Right renal pelvis (tissue), 4 donors: ENCODE measurements at places on chromosomes 2 and 18. TPM values are rescaled to one million over a fixed set of nuclear protein-coding genes. Genes with fewer than 3 reads are reported as not detected.

Gene ACYP2
- 23.3 TPM for polyA plus RNA-seq

Gene VWC2L
- 0.10 TPM for polyA plus RNA-seq

Gene HOXD12
- 0.21 TPM for polyA plus RNA-seq

Gene DUSP19
- polyA plus RNA-seq: 6.5 TPM

Gene RGPD3
- 0.06 TPM for polyA plus RNA-seq

Gene SERPINB3
- 0.09 TPM for polyA plus RNA-seq

Gene KATNAL2
- polyA plus RNA-seq: 11.0 TPM

Gene RAD51AP2
- 0.14 TPM for polyA plus RNA-seq

Gene INHBB
- polyA plus RNA-seq: not detected

Gene INPP4A
- polyA plus RNA-seq: 22.4 TPM

Gene PPP1R1C
- polyA plus RNA-seq: 1.7 TPM

GRCh38 chr18:22609642-22610041, 191.9 kb upstream of the CTAGE1 start:
- DNase-seq: no peak

- no peak for DNase-seq
Observed at GRCh38 chr2:62050456-62051045, 145.1 kb downstream of the COMMD1 start.

DNA sequence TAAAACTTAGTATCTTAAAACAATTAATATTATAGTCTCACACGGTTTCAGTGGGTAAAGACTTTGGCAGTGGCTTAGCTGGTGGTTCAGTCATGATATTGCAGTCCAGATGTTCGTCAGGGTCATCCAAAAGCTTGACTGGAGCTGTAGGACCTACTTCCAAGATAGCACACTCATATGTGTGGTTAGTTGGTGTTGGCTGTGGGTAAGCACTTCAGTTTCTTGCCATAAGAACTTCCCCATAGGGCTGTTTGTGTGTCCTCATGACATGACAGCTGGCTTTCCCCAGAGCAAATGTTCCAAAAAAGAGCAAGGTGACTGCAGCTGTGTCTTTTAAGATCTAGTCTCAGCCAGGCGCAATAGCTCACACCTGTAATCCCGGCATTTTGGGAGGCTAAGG, 48.5 kb upstream of the EPC2 start:
- DNase-seq: no peak

DNA sequence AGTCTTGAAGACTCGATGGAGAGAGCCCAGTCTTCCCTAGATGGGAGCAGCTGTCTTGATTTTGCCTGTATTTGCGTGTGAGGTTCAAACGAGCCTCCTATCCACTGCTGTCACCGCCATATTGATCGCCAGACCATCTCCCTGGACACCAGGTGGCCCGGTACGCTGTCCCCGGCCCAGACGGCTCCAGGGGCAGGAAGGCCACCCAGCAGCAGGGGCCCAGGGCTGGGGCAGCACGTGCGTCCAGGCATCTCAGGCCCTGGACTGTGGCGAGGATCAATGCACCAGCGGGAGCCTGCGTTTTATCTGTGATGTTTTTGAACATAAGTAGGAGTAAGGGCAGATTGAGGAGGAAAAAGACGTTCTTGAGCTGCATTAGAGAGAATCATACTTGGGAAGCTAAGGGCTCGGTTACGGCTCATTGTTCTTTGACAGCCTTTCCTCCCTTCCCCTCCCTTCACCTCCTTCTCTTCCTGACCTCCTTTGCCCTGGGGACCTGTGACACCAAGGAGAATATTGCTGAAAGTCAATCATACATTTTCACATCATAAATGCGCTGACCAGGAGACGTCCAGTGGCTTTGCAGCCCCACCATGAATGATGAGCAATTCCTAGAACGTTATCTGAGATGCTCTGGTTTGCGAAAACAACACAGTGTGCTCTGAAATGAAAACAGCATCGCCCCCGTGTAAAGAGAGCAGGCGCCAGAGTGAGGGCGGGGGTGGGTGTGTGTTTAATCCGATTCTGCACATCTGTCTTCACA, 711.2 kb upstream of the SALL3 start:
- DNase-seq: peak; percentile 37

- DNase-seq: no peak
Observed at GRCh38 chr2:85175369-85176299, 42.4 kb downstream of the TCF7L1 start.

- no peak for DNase-seq
Observed at GRCh38 chr18:650428-650858, 7.0 kb upstream of the TYMS start.

DNA sequence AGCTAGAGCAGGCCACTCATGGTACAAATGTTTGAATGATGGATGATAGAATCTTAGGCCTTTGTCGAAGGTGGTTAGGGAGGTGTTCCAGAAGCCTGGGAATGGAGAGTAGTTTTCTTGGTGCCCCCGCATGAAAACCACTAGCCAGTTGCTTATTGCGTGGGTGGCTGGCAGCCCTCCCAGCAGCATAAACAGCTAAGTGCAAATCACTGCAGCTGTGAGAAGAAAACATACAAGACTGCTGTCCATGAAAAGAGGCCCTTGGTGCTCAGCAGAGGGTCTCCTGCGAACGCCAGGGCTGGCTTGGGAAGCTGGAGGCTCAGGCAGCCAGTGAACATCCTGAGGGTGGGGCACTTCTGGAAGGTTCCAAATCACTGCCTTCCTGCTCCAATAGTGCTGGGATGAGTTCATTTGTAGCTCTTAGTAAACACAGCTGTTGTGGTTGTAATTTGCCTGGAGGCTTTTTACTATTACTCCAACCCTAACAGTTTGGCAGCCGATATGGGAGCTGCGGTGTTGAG, 118.8 kb downstream of the MGAT5 start:
- DNase-seq: no peak

- no peak for DNase-seq
Observed at GRCh38 chr18:35747894-35748472, 166.4 kb downstream of the GALNT1 start.

GRCh38 chr18:58991167-58991798, 126.6 kb downstream of the ZNF532 start:
- DNase-seq: no peak

- DNase-seq: no peak
Observed at GRCh38 chr2:31413862-31414550, 536 bp downstream of the XDH start.

- DNase-seq: no peak
Observed at GRCh38 chr2:44578471-44579093, 216.8 kb downstream of the CAMKMT start.

DNA sequence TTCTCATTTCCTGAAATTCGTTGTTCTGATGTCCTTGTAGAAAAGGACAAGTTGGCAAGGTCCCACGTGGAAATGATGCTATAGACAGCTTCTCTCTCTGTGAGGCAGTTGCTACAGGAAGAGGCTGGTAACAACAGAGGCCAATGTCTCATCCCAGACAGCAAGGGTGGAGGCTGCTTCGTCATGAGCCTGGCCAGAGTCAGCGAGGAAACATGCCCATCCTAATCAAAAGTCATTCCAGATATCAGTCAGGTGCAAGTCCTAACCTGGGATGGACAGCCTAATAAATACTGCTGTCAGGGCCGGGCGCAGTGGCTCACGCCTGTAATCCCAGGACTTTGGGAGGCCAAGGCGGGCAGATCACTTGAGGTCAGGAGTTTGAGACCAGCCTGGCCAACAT, 6.4 kb upstream of the SMAD7 start:
- no peak for DNase-seq

DNA sequence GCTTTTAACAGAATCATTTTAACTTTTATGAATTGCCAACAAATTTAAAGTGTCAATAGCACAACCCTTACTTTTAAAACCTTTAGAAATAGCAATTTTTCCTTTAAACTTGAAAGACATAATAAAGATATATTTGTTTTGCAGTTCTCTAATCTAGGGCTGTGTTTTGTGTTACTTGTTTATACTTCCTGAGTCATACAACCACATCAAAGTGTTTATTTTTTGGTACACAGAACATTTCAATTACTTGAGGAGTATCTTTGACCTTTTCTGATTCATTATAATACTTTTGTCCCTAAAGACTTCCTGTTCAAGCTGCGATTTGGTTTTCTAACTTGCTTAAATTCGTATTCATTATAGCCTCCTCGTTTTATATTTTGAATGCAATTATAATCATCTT, 21.8 kb downstream of the TYW5 start:
- DNase-seq: no peak

DNA sequence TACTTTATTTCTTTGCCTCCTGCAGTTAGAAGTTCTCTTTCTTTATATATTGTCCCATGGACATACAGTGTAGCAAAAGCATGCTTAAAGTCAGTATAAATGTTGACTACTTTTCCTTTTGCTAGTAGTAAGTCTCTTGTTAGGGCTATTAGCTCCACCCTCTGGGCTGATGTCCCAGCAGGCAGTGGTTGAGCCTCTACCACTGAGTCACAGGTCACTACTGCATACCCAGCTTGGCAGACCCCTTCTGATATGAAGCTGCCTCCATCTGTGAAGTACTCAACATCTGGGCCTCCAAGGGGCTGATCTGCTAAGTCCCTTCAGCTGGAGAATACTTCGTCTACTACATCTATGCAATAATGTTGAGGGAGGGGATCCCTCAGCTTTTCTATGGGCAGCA, 61.0 kb upstream of the SLC35G4 start:
- DNase-seq: no peak

GRCh38 chr2:34242763-34243123, 643.6 kb upstream of the FAM98A start:
- peak; percentile 28 for DNase-seq

DNA sequence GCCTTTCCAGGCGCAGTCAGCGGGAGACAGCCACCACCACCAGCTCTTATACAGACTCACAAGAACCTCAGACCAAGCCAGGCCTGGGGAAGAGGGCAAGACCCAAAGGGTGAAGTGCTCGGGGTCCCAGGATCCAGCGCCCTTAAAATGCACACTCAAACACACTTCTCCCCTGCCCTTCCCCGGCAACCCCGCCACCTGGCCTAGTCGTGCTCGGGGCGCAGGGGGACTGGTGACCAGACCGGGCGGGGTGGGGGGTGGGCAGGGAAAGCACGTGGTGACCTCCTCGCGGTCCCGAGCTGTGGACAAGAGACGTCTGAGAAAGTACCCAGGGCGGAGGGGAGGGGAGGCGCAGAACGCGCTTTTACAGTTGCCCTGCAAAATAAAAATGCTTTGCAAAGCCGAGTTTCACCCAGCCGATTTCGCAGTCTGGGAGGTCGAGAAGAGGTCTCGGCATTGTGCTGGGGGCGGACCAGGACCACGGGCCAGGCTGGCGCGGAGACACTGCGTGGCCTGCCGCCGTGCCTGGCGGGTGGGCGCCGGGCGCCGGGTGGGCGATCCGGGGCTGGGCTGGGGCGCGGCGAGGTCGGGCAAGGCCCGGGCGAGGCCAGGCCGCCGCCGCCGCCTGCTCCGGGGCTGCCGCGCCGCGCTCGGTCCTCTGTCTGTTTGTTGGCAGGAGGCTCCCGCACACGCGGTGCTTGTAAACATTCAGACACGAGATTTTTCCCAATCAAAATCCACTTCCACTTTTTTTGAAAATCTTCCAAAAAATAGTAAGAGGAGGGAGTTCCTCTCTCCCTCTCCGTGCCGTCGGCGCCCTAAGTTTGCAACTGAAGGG, 2.0 kb downstream of the BCL11A start:
- DNase-seq: no peak

DNA sequence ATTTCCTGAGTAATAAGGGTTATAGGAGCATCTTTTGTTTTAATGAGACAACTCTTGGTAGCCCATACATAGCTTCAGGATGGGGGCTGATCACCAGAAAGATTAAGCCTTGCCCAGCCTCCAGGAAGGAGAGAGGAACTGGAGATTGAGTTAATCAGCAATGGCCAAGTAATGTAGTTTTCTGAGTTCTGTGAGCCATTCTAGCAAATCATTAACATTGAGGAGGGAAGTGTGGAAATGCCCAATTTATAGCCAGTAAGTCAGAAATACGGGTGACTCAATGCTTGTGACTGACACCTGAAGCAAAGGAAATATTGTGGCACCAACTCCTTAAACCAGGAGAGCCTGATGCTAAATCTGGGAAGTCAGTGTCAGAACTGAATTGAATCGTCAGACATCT, 205.1 kb upstream of the SRD5A2 start:
- no peak for DNase-seq

GRCh38 chr2:75547345-75548035, 13.2 kb downstream of the EVA1A start:
- DNase-seq: no peak

GRCh38 chr18:76391038-76391437, 104.0 kb downstream of the ZNF516 start:
- no peak for DNase-seq

- no peak for DNase-seq
Observed at GRCh38 chr2:186429104-186429503, 57.0 kb upstream of the ZC3H15 start.

DNA sequence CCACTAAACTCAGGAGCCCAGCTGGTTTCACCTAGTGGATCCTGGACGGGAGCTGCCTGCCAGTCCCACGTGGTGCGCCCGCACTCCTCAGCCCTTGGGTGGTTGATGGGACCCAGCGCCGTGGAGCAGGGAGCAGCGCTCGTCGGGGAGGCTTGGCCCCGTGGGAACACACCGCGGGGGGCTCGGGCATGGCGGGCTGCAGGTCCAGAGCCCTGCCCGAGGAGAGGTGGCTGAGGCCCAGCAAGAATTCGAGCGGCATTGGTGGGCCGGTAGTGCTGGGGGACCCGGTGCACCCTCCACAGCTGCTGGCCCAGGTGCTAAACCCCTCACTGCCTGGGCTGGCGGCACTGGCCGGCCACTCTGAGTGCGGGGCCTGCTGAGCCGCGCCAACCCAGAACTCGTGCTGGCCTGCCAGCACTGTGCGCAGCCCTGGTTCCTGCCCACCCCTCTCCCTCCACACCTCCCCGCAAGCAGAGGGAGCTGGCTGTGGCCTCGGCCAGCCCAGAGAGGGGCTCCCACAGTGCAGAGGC, 137.3 kb downstream of the TRIB2 start:
- no peak for DNase-seq

DNA sequence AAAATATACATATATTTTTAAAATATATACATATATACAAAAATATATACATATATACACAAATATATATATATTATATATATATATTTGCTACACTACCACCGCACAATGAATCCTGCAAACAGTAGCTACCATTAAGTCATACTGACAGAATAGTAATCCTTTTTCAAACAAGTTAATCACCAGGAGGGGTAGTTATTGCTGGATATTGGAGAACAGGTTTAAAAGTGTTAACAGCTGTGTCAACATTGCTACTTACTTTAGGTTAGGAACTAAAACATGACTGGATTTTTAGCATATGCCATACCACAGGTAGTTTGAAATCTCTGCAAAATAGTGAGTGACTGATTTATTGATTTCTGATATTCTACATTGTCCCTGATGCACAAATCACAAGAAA, 529.1 kb upstream of the CDH7 start:
- no peak for DNase-seq

DNA sequence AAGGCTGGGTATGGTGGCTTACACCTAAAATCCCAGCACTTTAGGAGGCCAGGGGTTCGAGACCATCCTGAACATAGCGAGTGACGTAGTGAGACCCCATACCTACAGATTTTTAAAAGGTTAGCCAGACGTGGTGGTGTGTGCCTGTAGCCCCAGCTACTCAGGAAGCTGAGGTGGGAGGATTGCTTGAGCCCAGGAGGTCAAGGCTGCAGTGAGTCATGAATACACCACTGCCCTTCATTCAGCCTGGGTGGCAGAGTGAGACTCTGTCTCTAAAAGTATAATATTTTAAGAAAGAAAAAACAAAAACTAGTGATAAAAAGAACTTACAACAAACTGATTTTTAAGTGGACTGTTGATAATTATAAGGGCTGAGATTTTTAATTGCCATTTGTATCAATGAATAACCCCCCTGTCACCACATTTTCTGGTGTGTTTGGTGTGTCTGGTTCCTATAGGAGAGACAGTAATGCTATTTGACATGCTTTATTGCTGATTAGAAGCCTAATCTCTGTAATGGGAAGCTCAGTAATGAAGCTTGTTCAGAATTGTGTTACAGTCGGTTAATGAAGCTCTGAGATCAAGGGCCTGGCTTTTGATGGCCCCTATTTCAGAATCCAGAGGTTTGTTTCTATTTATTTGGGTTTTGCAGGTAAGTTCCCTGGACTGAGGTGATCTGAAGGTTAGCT, 147.0 kb downstream of the NEDD4L start:
- no peak for DNase-seq
